Endothelial cell (in vitro differentiated cells): ENCODE measurements at places on chromosomes 7 and 10. TPM values are rescaled to one million over a fixed set of nuclear protein-coding genes. Genes with fewer than 3 reads are reported as not detected.

Gene ITIH5
- total RNA-seq: 0.36 TPM

Gene TMEM236
- total RNA-seq: 0.05 TPM

Gene PARD3
- 35.2 TPM for total RNA-seq

Gene TRDMT1
- 17.7 TPM for total RNA-seq

Gene ZNF365
- total RNA-seq: not detected

DNA sequence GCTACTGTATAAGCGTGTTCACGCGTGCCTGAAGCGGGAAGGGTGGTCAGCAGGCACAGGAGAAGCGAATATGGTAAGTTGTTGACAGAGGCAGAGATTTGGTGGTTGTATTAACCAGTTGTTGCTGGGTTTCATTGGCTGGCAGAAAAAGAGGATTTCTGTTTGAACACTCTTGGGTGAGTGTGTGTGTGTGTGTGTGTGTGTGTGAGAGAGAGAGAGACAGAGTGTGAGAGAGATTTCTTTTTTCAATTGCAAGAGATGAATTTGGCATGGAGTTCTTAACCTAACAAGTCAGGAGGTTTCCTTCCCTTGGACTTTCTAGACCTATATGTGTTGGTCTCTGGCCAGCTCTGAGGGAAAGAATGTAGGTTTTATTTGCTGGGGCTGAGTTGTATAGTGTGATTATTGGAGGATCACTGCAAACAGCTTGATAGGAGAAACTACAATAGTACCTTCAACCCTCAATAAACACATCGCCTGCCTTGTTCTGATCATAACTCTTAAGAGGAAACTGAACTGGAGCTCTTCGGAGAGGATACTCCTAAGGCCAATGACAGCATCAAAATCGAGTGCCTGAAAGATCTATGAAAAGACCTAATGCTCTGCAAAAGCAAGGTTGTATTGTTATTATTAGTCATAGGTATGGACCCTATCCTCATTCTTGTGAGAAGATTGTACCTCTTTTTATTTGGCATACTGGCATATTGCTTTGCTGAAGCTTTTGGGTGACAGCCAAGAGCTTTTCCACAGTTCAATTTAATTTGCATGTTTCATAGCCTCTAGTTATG is 1.2 kb downstream of the MCU start:
- peak overlapping the region; percentile 33 for H3K27ac ChIP-seq
- H3K27me3 ChIP-seq: peaks cover 2% of the 10 kb centered on the region
- DNase-seq: no peak
- H3K36me3 ChIP-seq: no peaks in the 10 kb centered on the region

DNA sequence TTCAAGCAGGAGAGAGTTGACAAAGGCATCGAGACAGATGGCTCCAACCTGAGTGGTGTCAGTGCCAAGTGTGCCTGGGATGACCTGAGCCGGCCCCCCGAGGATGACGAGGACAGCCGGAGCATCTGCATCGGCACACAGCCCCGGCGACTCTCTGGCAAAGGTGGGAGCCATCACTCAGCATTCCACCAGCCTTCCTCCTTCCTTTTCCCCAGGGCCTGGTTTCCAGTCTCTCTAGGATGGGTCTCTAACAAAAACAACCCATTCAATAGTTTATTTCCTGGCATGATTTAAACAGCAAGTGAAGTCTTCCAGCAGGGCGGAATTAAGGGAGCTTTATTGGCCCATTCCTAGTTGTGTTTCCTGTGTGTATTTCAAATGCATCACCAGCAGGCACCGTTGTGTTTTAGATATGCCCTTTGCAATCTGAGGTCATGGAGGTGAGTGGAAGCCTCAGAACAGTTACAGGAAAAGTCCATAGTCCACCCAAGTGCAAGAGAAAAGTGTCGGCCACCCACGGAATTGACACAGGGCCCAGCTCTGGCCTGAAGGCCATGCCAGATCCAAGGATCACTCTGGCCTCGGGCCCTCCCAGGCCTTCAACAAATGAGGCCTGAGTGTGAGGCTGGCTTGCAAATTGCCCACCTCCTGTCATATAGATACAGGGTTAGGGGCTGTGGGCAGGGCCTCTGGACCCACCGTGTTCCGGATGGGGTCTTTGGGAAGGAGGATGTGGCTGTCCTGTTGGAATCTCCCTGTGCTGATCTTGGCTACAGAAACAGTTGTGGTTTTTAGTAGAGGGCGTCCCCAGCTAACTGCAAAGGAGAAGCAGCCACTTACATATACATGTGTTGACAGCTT is 46.9 kb upstream of the TRIM8 start:
- peak overlapping the region; percentile 100 for H3K27ac ChIP-seq
- H3K36me3 ChIP-seq: peaks cover 14% of the 10 kb centered on the region
- H3K4me1 ChIP-seq: peaks cover 85% of the 10 kb centered on the region
- peaks cover 15% of the 10 kb centered on the region for H3K27me3 ChIP-seq
- peak overlapping the region; percentile 24 for H3K4me3 ChIP-seq

GRCh38 chr7:112089551-112089950 is 116.6 kb downstream of the DOCK4 start:
- peaks cover 3% of the 10 kb centered on the region for H3K27me3 ChIP-seq
- H3K36me3 ChIP-seq: peaks cover 9% of the 10 kb centered on the region
- peak overlapping the region; percentile 94 for H3K27ac ChIP-seq
- peak overlapping the region; percentile 6 for H3K4me3 ChIP-seq

DNA sequence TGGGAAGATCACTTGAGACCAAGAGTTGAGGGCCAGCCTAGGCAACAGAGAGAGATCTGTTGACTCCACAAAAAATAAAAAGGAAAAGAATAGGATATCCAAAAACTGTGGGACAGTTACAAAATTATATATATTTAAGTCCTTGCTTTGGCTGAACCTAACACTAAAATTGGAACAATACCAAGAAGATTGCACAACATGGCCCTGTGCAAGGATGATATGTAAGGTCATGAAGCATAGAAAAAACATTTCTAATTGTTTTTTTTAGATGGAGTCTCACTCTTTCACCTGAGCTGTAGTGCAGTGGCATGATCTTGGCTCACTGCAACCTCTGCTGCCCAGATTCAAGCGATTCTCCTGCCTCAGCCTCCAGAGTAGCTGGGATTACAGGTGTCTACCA is 139.0 kb downstream of the TPST1 start:
- no peak overlapping the region for H3K4me3 ChIP-seq
- H3K4me1 ChIP-seq: no peaks in the 10 kb centered on the region
- no peak for DNase-seq
- peaks cover 4% of the 10 kb centered on the region for H3K27me3 ChIP-seq
- peaks cover 3% of the 10 kb centered on the region for H3K36me3 ChIP-seq
- no peak overlapping the region for H3K27ac ChIP-seq

- H3K27me3 ChIP-seq: no peaks in the 10 kb centered on the region
- peaks cover 9% of the 10 kb centered on the region for H3K36me3 ChIP-seq
- H3K4me1 ChIP-seq: peaks cover 12% of the 10 kb centered on the region
- H3K27ac ChIP-seq: no peak overlapping the region
- DNase-seq: no peak
These were observed 57.3 kb downstream of the FAM53B start for GRCh38 chr10:124686707-124687376.

GRCh38 chr10:43264344-43264964 is 2.4 kb downstream of the RASGEF1A start:
- H3K27me3 ChIP-seq: peaks cover 23% of the 10 kb centered on the region
- no peak overlapping the region for H3K27ac ChIP-seq
- DNase-seq: no peak
- peaks cover 4% of the 10 kb centered on the region for H3K36me3 ChIP-seq
- H3K4me1 ChIP-seq: peaks cover 5% of the 10 kb centered on the region

GRCh38 chr7:55019691-55020465 is 1.1 kb downstream of the EGFR start:
- peak overlapping the region; percentile 62 for H3K4me3 ChIP-seq
- DNase-seq: peak; percentile 50
- H3K4me1 ChIP-seq: peaks cover 2% of the 10 kb centered on the region
- no peaks in the 10 kb centered on the region for H3K36me3 ChIP-seq
- H3K27ac ChIP-seq: no peak overlapping the region

- H3K4me3 ChIP-seq: no peak overlapping the region
- no peak overlapping the region for H3K27ac ChIP-seq
- DNase-seq: no peak
- H3K4me1 ChIP-seq: no peaks in the 10 kb centered on the region
These were observed 507.9 kb downstream of the RPS24 start for GRCh38 chr10:78541481-78542140.

GRCh38 chr7:2117646-2118045 is 115.1 kb downstream of the MAD1L1 start:
- no peak for DNase-seq
- H3K36me3 ChIP-seq: peaks cover 8% of the 10 kb centered on the region
- peaks cover 19% of the 10 kb centered on the region for H3K27me3 ChIP-seq
- no peak overlapping the region for H3K27ac ChIP-seq

DNA sequence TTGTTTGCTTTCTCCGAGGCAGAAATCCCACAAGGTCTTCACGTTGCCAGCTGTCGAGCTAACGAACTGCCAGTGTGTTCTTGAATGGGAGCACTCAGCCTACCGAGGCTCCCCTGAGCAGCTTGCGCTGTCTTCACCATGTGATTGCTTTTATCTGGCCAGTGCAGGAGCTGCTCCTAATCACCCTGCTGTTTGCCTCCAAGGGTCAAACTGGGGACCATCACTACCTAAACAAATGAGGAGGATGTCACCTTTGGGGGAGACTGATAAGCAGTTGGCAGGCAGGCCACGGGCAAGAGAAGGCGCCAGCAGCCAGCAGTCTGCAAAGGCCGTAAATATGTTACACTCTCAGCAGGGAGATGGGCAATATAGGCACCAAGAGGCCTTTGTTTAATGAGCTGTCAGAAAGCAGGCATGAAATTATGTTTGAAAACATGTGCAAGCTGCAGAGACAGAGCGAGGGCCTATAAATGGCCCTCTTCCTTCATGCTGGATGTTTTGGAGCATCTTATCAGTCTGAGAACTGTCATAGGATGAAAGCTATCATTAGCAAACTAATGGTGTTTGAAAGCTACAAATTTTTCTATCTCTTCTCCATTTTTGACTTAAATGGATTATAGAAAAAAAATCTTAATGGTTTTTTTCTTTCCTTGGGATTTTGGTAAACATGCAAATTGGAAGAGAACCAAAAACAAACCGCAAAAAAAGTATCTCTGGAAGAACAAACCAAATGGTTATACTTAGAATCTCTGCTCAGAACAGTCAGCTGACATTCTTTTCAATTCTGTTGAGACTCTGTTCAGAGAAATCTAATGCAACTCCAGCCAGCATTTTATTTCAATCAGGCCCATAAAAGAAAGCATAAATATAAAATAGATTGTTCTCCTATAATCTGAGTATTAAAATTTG is 267.3 kb upstream of the NPVF start:
- H3K4me3 ChIP-seq: no peak overlapping the region
- no peak for DNase-seq
- H3K4me1 ChIP-seq: peaks cover 31% of the 10 kb centered on the region
- H3K27me3 ChIP-seq: no peaks in the 10 kb centered on the region
- no peaks in the 10 kb centered on the region for H3K36me3 ChIP-seq
- no peak overlapping the region for H3K27ac ChIP-seq

- DNase-seq: no peak
- no peak overlapping the region for H3K27ac ChIP-seq
- H3K4me3 ChIP-seq: no peak overlapping the region
- no peaks in the 10 kb centered on the region for H3K36me3 ChIP-seq
- peaks cover 14% of the 10 kb centered on the region for H3K4me1 ChIP-seq
These were observed 62.4 kb upstream of the DOCK1 start for GRCh38 chr10:126842836-126843235.

GRCh38 chr7:33339074-33339790 is 209.9 kb downstream of the BBS9 start:
- no peaks in the 10 kb centered on the region for H3K27me3 ChIP-seq
- DNase-seq: no peak
- no peak overlapping the region for H3K27ac ChIP-seq
- H3K4me1 ChIP-seq: no peaks in the 10 kb centered on the region
- no peaks in the 10 kb centered on the region for H3K36me3 ChIP-seq

GRCh38 chr7:25813381-25813780 is 338.6 kb upstream of the NFE2L3 start:
- no peaks in the 10 kb centered on the region for H3K36me3 ChIP-seq
- H3K4me1 ChIP-seq: no peaks in the 10 kb centered on the region
- no peak for DNase-seq
- no peak overlapping the region for H3K27ac ChIP-seq
- H3K27me3 ChIP-seq: peaks cover 1% of the 10 kb centered on the region
- H3K4me3 ChIP-seq: no peak overlapping the region

GRCh38 chr10:8731121-8732095 is 676.9 kb downstream of the GATA3 start:
- H3K27me3 ChIP-seq: no peaks in the 10 kb centered on the region
- no peak overlapping the region for H3K27ac ChIP-seq
- DNase-seq: no peak
- no peaks in the 10 kb centered on the region for H3K36me3 ChIP-seq

DNA sequence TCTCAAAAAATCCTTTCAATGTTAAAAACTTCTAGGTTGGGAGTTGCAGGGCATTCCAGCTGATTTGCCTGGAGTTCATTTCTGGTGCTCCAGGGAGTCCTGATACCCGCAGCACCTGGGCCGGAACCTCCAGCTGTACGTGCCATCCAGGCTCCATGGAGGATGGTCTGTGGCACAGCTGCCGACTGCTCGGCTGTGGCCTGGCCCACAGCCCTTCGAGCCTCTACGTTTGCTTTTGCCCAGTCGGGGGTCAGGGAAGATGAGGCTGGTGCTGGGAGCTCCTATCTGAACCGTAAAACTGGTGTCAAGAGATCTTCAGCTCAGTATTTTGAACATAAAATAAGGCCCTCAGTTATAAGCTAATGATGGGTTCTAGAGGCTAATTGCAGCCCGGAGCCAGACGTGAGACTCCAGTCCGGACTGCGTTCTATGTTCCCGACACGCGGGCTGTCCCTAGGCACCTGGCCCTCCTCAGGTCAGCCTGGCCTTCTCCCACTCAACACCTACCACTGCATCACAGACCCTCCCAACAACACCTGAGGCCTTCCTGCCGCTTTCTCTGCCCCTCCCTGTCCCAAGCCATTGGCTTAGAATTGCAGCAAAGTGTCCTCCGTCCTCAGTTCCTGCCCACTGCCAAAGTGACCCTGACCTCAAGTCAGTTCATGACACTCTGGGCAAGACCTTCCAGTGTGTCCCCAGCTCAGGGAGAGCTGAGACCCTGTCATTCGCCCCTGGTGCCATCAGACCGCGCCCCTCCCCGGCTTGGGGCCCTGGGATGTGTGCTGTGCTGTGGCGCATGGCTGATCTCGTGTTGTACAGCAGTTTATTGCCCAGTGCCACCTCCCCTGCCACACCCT is 64.2 kb upstream of the DNAJB6 start:
- peaks cover 12% of the 10 kb centered on the region for H3K4me1 ChIP-seq
- peaks cover 27% of the 10 kb centered on the region for H3K36me3 ChIP-seq
- no peak overlapping the region for H3K4me3 ChIP-seq
- H3K27ac ChIP-seq: peak overlapping the region; percentile 8

- H3K27me3 ChIP-seq: peaks cover 9% of the 10 kb centered on the region
- peak within 1 kb of the TSS; percentile 91 for H3K4me3 ChIP-seq
- DNase-seq: peak; percentile 39
- H3K4me1 ChIP-seq: peaks cover 28% of the 10 kb centered on the region
- H3K36me3 ChIP-seq: no peaks in the 10 kb centered on the region
These were observed at the start of gene CAV1 for GRCh38 chr7:116524609-116525297. Gene CAV1, plus strand, starts transcription at chr7:116525036. Its CDS starts 27 bp downstream, at chr7:116525063.

GRCh38 chr7:150850273-150850672 is 2.0 kb upstream of the AOC1 start:
- peaks cover 10% of the 10 kb centered on the region for H3K4me1 ChIP-seq
- no peak overlapping the region for H3K27ac ChIP-seq
- H3K27me3 ChIP-seq: peaks cover 11% of the 10 kb centered on the region
- no peaks in the 10 kb centered on the region for H3K36me3 ChIP-seq
- DNase-seq: no peak

- no peak for DNase-seq
- no peak overlapping the region for H3K27ac ChIP-seq
- peaks cover 15% of the 10 kb centered on the region for H3K4me1 ChIP-seq
- peaks cover 15% of the 10 kb centered on the region for H3K27me3 ChIP-seq
These were observed 105.8 kb downstream of the ARHGAP22 start for GRCh38 chr10:48498940-48499510.
